ENCODE measurements at places on chromosomes 6 and 20.

GRCh38 chr20:16349523-16350260, 223.6 kb downstream of the KIF16B start:
- no peaks in the 10 kb centered on the region for H3K27me3 ChIP-seq
- no peaks in the 10 kb centered on the region for H3K4me1 ChIP-seq
- H3K36me3 ChIP-seq = no peaks in the 10 kb centered on the region
- no peak overlapping the region for H3K27ac ChIP-seq
- H3K4me3 ChIP-seq = no peak overlapping the region

- no peaks in the 10 kb centered on the region for H3K36me3 ChIP-seq
- H3K4me1 ChIP-seq = peaks cover 23% of the 10 kb centered on the region
- peak overlapping the region; percentile 69 for H3K4me3 ChIP-seq
- H3K27ac ChIP-seq = peak overlapping the region; percentile 62
Measured at GRCh38 chr6:112086744-112087135, 542 bp downstream of the TUBE1 start.

DNA sequence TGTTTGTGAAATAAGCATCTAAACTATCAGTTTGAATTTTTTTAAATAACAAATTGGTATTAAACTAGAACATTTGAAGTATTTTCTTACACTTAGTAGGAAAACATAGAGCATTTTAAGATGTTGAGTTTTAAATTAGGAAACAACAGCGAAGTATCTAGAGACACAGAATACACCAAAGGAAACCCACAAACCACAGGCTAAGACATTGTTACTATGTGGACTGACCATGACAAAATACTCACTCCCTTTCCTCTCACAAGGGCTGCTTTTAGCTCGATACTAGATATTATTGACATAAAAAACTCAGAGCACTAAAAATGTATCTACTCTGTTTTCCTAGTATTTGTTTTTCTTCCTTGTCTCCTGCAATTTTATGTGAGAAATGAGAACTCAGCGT, 266.0 kb upstream of the CITED2 start:
- H3K27me3 ChIP-seq = no peaks in the 10 kb centered on the region
- no peak overlapping the region for H3K27ac ChIP-seq
- no peak overlapping the region for H3K4me3 ChIP-seq
- H3K36me3 ChIP-seq = no peaks in the 10 kb centered on the region

- H3K36me3 ChIP-seq = no peaks in the 10 kb centered on the region
- no peaks in the 10 kb centered on the region for H3K4me1 ChIP-seq
- H3K27me3 ChIP-seq = no peaks in the 10 kb centered on the region
- DNase-seq = no peak
- H3K27ac ChIP-seq = no peak overlapping the region
Measured at GRCh38 chr6:151213352-151213751, 26.4 kb upstream of the AKAP12 start.

DNA sequence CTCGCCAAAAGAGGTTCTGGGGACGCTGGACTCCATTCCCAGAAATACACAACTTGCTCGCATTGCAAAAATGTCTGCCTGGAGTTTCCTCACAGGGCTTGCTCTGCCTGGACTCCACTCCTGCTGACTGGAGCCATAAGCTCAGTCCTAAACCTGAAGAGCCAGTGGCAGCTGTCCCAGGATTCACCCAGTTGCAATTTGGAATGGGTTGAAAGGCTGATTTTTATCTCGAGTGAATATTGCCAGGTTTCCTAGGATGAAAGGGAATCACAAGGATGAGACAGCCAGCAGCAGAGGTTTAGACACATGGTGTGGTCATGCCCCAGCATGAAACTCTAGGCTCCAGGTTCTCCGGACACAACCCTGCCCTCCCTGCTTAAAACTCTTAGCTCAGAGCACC, 223.3 kb downstream of the BMP7 start:
- no peaks in the 10 kb centered on the region for H3K27me3 ChIP-seq
- H3K4me3 ChIP-seq = no peak overlapping the region
- no peak overlapping the region for H3K27ac ChIP-seq
- H3K4me1 ChIP-seq = no peaks in the 10 kb centered on the region

GRCh38 chr20:45459606-45460005, 9.9 kb upstream of the WFDC2 start:
- DNase-seq = no peak
- H3K27ac ChIP-seq = no peak overlapping the region
- H3K27me3 ChIP-seq = peaks cover 3% of the 10 kb centered on the region
- no peak overlapping the region for H3K4me3 ChIP-seq
- H3K36me3 ChIP-seq = no peaks in the 10 kb centered on the region
- H3K4me1 ChIP-seq = no peaks in the 10 kb centered on the region
